Fibroblast of mammary gland (primary cell): ENCODE measurements at places on chromosomes 12 and 14.

- DNase-seq: no peak
Observed at GRCh38 chr12:118680356-118680963, 300.9 kb upstream of the SRRM4 start.

- DNase-seq: no peak
Observed at GRCh38 chr12:75938189-75938588, 93.4 kb downstream of the PHLDA1 start.

DNA sequence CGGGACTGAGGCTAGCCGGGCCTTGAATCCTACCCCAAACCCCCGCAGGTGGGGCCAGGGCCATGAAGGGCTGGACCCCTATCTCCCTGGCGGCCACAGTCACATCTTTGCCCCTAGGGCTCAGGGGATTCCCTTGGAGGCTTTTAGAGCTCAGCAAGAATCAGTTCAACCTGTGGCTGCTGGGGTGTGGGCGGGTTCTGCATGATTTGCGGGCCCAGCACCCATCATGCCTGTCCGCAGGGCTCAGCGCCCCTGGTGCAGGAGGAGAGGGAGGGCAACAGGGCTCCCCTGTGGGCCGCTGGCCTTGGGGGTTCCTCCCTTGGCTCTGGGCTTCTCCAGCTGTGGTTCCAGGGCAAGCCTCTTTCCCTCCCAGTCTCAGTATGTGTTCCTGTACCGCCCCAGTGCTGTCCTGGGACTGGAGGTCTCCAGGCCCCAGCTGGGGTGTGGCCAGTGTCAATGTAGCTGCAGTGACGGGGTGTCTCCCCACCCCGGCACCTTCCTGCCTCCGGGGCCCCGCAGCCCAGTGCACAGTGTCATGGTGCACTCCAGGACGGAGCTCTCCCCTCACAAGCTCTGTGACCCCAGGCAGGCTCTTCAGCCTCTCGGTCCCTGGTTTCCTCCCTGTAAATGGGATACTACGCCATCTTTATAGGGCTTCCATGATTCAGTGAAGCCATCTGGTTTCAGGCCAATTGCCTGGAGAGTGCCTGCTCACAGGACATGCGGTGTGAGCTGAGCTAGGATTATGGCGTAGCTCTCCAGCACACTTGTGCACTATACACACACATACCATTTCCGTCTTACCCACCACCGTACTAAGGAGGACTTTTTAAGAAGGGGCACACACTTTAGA is 9.9 kb upstream of the LBHD2 start:
- DNase-seq: no peak

DNA sequence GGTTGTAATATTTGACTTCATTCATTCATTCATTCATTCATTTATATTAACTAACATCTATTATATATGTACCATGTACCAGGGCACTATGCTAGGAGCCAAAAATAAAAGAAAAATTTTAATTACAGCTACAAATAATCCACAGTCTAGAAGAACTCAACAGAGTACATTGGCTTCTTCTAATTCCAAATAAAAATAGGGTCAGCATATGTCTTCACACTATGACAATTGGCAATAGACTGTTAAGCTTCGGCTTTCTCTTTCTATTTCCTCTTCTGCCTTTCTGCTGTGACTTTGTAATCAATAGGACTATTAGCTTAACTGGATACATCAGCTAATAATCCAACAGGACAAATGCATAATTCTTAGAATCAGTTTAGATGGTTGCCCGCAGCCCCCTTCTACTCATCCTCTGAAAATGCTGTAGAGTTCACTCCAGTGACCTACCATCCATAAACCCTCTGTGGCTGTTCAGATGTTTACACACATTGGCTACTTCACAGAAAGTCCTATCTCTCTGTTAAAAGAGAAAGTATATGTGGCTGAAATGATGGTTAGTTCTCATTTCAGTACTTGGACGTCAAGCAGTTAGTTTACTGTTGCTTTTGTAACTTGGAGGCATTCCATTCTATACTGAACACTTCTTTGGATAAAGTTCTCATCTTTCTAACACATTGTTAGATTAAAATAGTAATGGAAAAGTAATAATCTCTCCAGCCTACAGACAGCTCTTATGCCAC is 445.5 kb upstream of the GARIN6 start:
- no peak for DNase-seq

GRCh38 chr12:14913381-14913781 is 25.0 kb downstream of the ERP27 start:
- no peak for DNase-seq

DNA sequence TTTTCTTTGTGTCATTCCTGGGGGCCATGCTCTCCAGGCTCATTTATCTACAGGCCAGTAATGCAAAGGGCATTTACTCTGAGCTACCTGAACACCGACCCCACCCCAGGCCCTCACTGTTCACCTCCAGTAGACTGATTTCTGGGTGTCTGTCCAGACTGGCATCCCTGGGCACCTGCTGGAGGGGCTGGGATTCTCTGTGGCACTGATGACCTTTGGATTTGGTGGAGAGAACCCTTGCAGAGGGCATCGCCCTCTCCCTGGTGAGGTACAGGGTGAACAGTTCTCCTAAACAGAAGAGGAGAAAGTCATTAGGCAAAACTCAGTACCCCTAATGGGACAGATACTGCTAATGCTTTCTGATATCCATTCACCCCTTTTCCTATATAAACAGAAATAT is 27.1 kb upstream of the RIMBP2 start:
- DNase-seq: no peak

DNA sequence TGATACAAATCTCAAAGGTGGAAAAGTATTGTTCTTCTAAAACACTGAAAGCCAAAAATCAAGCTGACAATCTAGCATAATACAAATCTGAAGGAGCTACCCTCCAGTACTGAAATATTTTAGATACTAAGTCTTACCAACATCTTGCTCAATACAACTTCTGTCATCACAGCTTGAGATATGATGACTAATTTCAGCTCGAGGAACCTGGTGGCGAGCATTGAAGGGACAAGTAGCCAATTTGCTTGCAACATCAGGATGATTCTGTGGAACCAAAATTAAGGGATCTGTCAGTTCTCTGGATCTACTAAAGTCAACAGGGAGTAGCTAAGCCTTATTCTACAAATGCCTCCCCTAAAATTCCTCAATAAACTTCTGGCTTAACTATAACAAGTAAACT is 10.4 kb downstream of the GTSF1 start:
- DNase-seq: peak; percentile 95

DNA sequence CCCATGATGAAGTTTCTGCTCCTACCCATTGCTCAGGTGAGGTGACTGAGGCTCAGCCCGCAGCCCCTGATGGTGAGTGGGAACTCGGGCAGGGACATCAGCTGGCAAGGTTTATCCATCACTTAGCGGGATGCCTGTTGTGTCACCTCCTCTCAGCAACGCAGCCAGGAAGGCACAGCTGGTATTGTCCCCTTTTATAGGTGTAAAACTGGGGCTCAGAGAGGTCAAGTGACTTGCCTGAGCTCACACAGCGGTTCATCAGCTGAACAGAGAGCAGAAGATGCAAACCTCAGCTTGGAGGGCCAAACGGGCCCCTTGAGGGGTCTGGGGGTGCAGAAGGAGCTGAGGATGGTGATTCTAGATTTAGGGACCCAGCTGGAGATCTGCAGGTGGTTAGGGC is 143.6 kb downstream of the PHETA1 start:
- no peak for DNase-seq

- DNase-seq: no peak
Observed at GRCh38 chr12:123389560-123390351, 5.8 kb downstream of the KMT5A start.

DNA sequence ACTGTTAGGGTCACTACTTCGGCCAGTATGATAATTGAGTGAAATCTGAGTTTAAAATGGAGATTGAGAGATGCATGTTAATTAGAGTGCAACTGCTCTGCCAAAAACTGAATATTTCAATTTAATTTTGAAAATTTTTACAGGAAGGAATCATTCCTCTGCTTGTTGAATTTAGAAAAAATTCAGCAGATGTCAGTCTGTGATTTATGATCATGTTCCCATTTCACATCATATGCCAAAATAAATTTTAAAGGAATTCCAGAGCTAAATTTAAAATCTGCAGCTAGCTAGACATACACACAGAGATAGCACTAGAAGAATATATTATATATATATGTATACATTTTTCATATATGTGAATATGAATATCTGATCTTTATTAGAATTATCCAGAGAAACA is 797.6 kb upstream of the TMEM132C start:
- no peak for DNase-seq

GRCh38 chr14:66233591-66233990 is 252.6 kb upstream of the CCDC196 start:
- DNase-seq: no peak

- peak; percentile 4 for DNase-seq
Observed at GRCh38 chr12:89280833-89281538, 71.3 kb downstream of the DUSP6 start.

- DNase-seq: peak; percentile 53
Observed at GRCh38 chr12:104748790-104749189, 209.3 kb downstream of the SLC41A2 start.

DNA sequence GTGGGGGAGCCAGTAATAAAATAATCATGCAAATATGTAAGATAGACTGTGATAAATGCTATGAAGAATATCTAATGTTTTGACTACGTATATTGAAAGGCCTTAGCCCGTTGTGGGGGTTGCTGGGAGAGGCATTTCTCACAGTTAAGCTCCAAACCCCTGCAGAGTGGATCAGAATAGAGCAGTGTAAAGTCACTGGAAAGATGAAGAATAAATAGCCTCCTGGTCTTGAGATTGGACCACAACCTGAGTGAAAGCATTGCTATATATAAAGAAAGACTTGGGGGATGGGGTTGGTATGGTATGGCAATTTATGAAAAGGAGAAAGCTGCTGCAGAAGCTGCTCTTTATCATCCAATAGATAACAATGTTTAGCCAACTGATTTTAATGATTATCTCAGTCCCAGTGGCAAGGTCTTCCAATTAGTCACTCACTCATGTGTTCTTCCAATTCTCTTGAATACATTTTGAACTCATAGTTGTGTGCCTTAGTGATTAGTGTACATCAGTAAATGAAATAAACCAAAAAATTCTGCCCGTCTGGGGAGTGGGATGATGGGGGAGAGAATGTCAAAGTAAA is 10.2 kb downstream of the PLEKHA5 start:
- DNase-seq: peak; percentile 10

- no peak for DNase-seq
Observed at GRCh38 chr12:88579601-88580050, 645 bp downstream of the KITLG start.

GRCh38 chr12:39993268-39993667 is 112.6 kb downstream of the SLC2A13 start:
- no peak for DNase-seq

DNA sequence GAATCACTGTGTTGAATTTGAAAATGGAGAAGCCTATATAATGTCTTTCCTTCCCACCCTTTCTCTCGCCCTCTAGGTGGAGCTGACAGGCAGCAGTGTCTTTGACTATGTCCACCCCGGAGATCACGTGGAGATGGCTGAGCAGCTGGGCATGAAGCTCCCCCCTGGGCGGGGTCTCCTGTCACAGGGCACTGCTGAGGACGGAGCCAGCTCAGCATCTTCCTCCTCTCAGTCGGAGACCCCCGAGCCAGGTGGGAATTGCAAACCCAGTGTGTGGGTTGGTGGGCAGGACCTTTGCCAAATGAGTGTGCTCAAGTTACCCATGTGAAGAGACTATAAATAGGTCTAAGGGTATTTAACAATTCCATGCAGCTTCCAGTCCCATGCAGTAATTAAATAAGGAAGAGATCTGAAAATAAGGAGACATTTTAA is 274.7 kb downstream of the EGLN3 start:
- peak; percentile 57 for DNase-seq

DNA sequence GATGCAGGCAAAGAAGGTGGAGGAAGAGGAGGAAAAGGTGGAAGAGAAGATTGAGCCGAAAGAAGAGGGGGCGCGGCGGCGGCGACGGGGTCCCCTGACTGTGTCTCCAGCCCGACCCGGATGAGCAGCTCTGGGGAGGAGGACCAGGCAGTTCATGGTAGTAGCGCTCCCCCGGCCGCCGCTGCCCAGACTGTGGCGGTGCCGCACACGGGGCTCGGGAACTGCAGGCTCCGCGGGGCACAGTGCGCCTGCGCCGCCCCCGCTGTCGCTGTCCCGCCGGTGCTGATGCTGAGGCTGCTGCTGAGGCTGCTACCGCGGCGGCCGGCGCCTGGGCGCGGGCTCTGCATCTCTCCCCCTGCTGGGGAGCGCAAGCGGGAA is at the start of gene KCNH5:
KCNH5 (minus strand) TSS at position 225 of the 378 bp plus-strand sequence. CDS start 272 bp downstream, outside the sequence.
- peak; percentile 15 for DNase-seq
